Testis (tissue), 5 donors: ENCODE measurements at places on chromosomes 1 and 21.

DNA sequence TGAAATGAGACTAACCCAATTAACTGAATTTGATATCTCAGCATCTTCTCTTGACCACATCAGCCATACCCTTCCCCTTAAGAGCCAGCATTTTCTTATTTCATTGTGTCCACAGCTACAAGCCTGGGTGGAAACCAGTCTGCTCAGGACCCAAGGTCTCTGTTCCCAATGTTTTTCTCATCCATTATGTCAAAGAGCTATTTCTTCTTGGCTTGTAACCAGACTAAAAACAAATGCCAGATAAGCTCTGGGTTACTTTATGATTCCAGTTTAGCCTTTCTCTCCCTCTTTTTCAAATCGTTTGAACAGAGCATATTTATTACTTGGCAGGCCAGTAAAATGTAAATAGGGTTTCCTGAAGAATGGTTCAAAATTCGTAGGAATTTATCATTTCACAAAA, 109.3 kb upstream of the SPATA6 start:
- no peak for DNase-seq

DNA sequence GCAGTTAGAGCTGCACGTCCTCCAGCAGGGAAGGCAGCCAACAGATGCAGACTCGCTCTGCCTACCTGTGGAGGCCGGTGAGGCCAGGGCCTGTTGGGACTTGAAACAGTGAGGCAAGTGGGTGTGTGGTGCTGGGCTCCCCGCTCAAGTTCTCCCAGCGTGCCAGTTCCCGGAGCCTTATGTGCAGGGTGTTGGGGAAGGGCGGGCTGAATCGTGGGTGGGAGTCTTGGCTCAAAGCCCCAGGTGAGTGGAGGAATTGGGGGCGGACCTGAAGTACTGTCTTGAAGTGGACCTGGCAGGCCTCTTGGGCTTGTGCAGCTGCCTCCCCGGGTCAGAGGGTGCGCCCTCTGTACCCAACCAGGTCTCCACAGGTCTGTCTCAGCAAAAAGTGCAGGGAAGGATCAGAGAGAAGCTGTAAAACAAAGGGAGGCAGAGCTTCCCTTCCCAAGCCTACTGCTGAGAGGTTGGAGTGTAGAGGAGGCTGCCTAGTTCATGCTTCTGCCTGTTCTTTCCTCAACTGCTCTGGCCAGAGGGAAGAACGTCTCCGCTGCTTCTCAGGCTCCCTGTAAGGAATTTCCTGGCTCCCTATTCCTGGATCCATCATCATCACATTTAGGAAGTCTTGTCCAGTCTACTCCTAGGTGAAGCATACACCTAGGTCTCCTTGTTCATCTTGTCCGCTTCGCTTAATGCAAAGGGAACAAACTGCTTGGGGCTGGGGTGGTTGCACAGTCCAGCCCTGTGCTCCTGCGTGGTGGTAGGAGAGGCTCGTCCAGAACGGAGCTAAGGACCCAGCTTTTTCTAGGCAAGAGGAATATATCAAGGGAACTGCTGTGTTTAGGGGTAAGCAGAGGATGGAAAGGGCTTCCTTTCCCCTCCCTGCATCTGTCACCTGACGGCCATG, 14.9 kb downstream of the UTP11 start:
- DNase-seq = no peak

GRCh38 chr21:21146587-21147373, 148.6 kb downstream of the NCAM2 start:
- peak; percentile 65 for DNase-seq

DNA sequence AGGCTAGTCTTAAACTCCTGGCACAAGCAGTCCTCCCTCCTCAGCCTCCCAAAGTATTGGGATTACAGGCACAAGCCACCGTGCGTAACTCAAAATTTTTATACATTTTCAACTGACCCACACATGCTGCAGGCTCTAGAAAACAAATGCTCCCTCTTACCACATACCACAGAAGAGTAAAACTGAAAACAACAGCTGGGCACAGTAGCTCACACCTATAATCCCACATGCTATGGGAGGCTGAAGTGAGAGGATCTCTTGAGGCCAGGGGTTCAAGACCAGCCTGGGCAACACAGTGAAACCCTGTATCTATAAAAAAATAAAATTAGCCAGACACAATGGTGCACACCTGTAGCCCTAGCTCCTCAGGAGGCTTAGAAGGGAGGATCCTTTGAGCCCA, 56.7 kb downstream of the AKT3 start:
- no peak for DNase-seq
